ENCODE measurements at places on chromosomes 11 and 22.
A peak's percentile ranks its signal among the peaks of the same experiment; 100 is the strongest.

DNA sequence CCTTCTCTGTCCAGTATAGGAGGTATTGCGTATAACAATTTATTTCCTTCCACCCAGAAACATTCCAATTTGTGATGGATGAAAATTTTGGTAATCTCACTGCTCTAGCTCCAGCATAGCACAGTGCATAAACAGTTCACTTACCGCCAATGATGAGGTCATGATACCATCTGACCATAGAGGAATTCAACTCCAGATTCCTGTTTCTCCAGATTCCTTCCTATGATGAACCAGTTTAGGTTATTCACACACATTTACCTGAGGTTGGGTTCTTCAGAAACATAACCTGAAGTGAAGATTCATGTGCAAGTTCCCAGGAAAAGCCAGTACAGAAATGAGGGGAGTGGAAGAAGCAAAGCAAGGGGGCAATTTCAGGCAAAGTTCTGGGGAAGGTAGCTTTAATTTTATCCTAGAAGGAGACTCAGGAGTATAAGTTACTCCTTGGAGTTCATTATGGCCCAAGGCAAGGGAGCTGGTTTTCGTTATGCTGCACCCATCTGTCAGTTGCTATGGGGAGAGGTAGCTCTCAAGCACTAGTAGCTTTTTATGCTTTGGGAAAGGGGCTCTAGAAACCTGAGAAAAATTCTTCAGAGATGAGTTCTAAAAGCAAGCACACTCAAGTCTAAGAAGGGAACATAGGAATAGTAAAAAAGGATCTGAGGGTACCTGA is 121.6 kb downstream of the CASP12 start:
- peak; percentile 17 for DNase-seq

- DNase-seq = peak; percentile 49
Measured at GRCh38 chr22:39656495-39657490, 86.2 kb downstream of the CACNA1I start.

- no peak for DNase-seq
Measured at GRCh38 chr11:17514476-17514875, 29.7 kb downstream of the USH1C start.

DNA sequence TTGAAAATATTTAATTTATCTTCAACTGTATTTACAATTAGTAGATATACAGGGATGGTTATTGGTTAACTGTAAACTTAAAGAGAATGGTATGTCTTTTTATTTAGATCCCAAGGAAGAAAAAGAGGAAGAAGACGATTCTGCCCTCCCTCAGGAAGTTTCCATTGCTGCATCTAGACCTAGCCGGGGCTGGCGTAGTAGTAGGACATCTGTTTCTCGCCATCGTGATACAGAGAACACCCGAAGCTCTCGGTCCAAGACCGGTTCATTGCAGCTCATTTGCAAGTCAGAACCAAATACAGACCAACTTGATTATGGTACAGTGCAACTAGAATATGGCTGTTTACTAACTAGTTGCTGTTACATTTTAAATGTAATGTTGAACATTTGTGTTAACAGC is 12.7 kb upstream of the CNTF start:
- no peak for DNase-seq

DNA sequence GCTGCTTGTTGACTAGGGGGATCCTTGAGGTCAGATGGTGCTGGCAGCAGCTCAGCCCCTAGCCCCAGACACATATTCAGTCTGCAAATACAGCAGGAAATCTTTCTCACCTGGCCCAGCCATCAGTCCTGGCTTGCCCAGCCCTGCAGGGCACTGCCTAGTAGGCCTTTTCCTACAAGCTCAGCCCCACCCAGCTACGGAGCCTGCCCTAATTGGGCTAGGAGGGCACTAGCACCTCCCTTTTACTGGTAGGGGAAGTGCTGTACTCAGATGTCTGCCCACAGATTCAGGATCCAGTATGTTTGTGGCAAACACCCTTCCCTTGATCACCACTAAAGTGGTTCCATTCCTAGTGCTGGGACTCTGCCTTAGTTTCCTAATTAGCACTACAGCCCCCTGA is 257.1 kb upstream of the CADM1 start:
- DNase-seq = no peak

GRCh38 chr22:45908961-45909360 is 68.0 kb downstream of the WNT7B start:
- no peak for DNase-seq

DNA sequence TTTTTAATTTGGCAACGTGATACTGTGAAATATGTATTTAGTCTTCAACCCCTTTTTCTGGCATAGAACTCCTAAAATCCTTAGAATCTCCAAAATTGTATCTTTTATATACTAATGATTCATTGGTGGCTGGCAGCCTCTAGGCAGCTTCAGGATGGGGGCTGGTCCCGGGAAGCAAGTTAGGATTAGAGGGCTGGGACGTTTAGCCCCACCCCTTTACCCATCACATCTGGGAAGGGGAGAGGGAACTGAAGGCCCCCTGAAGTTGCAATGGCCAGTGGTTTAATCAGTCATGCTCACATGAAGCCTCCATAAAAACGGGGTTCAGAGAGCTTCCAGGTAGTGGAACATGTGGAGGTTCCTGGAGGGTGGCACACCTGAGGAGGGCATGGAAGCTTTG is 7.1 kb downstream of the IL17RA start:
- DNase-seq = no peak

DNA sequence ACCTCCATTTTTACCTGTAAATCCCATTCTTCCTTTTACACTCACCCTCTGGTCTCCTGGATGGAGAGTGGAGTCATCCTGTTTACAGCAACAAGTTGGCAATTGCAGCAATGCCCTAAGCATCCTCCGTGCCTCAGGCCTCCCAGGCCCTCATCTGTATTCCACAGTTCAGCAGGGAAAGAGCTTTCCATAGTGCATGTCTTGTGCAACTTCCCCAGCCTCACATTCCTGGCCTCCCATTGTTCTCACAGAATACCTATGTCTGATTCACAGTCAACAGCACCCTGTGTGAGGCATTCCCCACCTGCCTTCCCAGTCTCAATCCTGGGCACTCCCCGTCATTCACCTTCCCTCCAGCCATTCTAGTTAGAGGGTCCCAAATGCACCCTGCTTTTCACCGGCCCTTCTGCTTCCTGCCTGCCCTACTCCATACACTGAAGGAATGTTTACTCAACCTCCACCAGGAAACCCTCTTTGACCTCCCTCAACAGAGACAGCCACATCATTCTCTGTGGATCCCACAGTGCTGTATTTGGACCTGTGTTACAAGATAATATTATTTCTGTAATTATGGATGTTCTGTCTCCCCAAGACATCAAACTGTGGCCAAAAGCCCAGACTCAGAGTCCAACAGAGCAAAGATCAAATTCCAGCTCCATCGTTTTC is 405.7 kb downstream of the BUD13 start:
- peak; percentile 70 for DNase-seq

DNA sequence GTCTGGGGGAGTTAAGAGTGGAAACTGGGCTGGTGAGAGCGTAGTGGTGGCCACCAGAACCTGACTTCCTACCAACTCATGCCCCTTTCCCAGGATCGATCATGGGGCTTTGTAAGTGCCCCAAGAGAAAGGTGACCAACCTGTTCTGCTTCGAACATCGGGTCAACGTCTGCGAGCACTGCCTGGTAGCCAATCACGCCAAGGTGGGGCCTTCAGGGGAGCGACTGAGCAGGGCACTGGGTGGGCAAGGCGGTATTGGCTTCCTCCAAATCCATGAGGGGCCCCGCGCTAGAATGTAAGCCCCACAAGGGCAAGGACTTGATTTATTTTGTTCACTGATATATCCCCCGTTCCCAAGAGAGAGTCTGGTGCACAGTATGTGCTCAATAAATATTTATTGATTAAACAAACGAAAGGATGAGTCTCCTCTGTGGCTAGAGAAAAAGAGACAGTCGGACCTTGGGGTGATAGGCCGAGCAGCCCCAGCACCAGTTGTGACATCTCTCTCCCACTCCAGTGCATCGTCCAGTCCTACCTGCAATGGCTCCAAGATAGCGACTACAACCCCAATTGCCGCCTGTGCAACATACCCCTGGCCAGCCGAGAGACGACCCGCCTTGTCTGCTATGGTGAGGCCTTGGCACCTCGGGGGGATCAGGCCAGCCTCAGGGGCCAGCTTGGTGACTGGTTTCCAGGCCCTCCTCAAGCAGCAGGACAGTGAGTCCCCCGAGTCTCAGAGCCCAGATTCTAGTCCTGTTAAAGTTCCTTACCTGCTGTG is 765 bp downstream of the ZFPL1 start:
- peak; percentile 18 for DNase-seq

DNA sequence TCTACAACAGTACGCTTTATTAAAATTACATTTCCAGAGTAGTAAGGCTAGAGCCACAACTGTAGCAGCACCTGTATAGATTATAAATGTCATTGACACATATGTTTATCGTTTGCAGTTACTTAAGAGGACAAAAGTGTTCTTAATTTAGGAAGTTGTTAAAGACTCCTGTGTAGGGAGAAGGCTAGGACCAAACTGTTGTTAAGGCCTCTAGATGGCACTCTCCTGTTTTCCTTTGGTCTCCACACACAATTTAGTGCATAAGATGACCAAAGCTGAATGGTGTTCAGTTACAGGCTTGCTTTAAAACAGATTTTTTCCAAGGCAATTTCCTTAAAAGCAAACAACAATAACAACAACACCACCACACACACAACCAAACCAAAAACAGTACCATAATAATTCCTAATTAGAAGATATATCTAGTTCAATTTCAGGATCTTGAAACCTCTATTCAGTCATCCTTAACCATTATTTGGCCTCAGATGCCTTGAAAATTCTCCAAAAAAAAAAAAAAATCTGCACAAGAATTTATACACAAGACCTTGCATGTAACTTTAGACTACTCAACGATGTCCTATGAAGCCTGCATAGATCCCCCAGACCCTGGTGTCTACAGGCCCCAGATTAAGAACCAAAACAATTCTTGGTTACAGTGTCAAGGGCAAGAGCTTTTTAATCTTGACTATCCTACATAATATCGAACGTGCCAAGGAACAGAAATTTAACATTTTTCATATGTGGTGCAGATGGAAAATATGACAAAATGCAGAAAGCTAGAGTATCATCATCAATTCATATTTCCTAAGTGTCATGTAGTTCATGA is 42.6 kb upstream of the APOA1 start:
- peak; percentile 31 for DNase-seq

- no peak for DNase-seq
Measured at GRCh38 chr11:34328632-34328910, 29.2 kb downstream of the ABTB2 start.

- DNase-seq = peak; percentile 77
Measured at GRCh38 chr11:58923300-58923788, 15.9 kb upstream of the GLYATL1 start.

DNA sequence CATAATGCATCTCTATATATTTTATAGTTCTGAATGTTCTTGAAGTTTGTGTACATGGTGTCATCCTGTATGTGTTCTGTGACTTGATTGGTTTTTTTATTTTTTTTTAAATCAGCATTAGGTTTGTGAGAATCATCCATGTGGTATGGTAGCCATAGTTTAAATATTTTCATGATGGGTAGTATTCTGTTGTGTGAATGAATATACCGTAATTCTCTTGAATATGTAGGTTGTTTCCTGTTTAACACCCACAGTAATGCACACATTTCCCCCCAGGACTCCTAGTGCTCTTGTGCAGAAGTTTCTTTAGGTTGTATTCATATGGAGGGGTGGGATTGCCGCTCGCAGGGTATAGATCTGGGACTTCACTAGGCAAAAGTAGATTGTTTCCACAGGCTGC is 2.0 kb downstream of the PACS1 start:
- DNase-seq = no peak

DNA sequence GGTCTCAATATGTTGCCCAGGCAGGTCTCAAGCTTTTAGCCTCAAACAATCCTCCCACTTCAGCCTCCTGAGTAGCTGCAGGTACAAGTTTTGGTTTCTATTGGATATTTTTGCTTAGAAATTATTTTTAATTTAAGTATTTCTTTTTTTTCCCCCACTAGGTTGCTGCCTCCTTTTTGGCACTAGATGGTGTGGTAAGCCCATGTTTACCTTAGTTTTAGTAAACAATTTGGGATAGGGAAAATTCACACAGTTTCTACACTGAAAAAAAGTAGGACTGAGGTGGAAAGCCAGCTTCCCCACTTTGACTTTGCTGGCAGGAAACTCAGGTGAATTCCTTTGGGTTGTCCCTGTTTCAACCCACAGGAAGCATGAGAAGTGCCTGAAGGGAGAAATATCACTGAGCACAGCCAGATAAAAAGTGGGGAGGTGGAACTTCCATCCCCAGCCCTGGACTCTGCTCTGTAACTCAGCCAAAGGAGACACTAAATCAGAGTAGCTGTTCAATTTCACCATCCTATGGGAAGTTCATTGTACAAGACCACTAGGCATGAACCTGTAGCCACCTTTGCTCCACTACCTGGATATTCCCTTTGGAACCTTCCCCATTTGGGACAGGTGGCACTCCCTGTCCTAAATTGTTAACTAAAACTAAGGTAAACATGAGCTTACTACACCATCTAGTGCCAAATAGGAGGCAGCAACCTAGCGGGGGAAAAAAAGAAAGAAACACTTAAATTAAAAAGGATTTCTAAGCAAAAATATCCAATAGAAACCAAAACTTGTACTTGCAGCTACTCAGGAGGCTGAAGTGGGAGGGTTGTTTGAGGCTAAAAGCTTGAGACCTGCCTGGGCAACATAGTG is 154.4 kb upstream of the FAT3 start:
- no peak for DNase-seq

DNA sequence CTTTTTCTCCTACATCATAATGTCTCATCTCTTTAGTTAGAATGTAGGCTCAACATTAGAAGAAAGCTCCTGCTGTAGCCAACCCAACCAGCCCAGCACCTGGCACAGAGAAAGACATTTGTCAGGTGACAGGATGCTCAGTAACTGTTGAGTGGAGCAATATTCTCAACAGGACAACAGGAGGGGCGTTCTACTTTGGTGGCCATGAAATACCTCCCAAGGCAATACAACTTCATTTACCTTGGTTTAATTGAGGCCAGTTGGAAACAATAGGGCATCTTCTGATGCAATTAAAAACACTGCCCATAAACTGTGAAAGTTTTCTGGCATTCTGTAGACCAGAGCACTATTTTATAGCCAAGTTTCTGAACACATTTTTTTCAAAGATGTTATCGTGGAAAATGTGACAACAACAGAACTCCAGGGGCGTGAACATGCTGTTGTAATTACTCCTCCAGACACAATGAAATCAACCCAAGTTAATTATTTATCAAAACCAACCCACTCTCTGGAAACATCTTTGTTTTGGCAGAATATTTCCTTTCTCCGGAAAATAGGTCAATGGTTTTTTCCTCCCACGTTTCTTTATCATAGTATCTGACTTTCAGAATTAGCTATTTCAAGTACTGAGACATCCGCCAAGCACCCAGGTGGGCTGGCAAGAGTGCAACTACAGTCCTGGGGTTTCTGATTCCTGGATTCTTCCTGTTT is 538.1 kb downstream of the SOX6 start:
- no peak for DNase-seq

- DNase-seq = no peak
Measured at GRCh38 chr22:35506259-35506570, 34.4 kb upstream of the RASD2 start.

GRCh38 chr22:43331069-43331451 is 12.1 kb downstream of the SCUBE1 start:
- no peak for DNase-seq

- DNase-seq = no peak
Measured at GRCh38 chr22:39905687-39906086, 4.8 kb downstream of the GRAP2 start.

All from urothelium cell line (cell line).